Posterior vena cava (tissue), 2 donors: ENCODE measurements at places on chromosomes 5 and 9.

GRCh38 chr9:33197279-33198152, 30.4 kb upstream of the B4GALT1 start:
- no peak for DNase-seq

- DNase-seq, result no peak
These were observed 84.3 kb upstream of the BRINP1 start for GRCh38 chr9:119453490-119453911.

- no peak for DNase-seq
These were observed 234.3 kb downstream of the TLE4 start for GRCh38 chr9:79806086-79806485.

GRCh38 chr9:128205296-128205944, 2.2 kb downstream of the DNM1 start:
- no peak for DNase-seq

DNA sequence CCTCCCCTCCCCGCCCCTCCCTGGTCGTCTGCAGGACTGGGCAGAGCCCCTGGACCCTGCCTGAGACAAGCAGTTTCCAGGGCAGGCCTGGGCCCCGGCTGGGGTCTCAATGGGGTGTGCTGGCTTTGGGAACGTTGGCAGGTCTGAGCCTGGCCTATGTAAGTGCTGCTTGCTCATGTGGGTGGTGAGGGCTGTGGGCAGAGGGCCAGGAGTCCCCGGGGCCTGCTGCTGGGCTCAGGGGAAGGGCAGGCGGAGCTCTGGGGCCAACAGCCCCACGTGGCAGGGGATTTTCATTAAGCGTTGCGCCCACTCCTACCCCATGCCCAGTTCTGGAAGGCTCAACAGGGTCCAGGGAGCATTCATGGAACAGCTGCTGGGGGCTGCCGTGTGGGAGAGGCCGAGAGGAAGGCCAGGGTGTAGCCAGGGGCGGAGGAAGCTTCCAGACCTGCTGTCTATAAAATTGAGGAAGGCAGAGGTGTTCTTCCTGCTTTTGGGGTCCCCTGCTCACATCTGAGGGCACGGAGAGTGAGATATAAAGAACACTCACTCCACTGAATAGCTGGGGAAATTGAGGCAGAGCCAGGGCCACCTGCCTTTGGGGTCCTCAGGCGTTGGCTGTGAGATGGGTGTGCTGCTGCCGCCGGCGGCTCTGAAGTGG, 32.5 kb downstream of the RXRA start:
- DNase-seq, result no peak

DNA sequence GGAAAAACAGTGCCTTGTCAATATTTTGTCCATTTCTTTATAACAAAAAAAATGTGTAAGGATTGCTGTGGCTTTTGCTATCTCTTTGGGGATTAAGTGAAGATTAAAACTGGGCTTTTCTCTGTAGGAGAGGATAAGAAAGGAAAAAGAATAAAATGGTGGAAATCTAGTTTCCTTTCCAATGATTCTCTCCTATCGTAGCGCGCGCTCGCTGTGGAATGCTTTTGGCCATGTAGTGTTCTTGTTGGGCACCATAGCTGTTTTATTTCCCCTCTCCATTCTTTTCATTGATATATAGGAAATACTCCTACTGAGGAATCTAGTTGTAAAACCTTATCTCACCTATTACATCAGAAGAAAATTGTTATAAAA, 1.5 kb downstream of the STXBP1 start:
- no peak for DNase-seq

DNA sequence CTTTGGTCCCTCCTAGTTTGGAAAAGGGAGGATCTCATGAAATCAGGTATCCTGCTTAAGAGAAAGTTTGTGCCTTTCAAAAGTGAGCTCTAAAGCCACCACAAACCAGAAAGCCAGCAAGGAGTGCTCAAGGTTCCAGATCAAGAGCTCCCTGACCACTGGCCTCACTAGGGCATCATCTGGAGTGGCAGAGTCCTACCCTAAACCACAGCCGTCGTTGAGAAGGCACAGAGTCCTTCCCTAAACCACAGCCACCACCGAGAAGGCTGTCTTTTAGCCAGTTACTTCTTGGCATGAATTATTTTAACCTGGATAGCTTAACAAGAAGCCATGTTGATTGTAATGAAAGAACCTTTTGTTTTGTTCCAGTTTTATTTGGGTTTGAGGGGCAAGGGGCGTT, 102.9 kb downstream of the FRMD3 start:
- DNase-seq, result no peak

- no peak for DNase-seq
These were observed 133.2 kb upstream of the MARCHF11 start for GRCh38 chr5:16312785-16313184.

GRCh38 chr9:83424831-83425230, 113.4 kb downstream of the FRMD3 start:
- DNase-seq, result no peak

- no peak for DNase-seq
These were observed 1150.6 kb downstream of the DTWD2 start for GRCh38 chr5:117837786-117838185.

GRCh38 chr9:13728917-13729811, 449.7 kb upstream of the MPDZ start:
- no peak for DNase-seq

- no peak for DNase-seq
These were observed 95.8 kb upstream of the NR4A3 start for GRCh38 chr9:99725852-99726251.

DNA sequence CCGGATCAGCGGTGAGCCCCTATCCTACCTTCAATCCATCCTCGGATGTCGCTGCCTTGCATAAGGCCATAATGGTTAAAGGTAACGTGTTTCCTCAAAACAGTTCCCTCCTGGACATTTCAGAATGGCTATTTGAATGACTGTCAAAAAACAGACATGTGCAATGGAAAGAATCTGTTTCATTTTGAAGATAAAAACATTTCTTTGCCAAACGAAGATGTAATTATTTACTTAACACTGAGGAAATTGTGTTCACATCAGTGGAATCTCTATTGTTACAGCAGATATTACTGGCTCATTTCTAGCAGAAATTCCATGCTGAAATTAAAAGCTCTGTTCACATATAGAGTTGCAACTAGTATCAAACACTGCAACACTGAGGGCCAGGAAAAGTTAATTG, 7.1 kb downstream of the ANXA1 start:
- DNase-seq, result no peak

- peak; percentile 89 for DNase-seq
These were observed 140.8 kb upstream of the OTULINL start for GRCh38 chr5:14440582-14441431.

DNA sequence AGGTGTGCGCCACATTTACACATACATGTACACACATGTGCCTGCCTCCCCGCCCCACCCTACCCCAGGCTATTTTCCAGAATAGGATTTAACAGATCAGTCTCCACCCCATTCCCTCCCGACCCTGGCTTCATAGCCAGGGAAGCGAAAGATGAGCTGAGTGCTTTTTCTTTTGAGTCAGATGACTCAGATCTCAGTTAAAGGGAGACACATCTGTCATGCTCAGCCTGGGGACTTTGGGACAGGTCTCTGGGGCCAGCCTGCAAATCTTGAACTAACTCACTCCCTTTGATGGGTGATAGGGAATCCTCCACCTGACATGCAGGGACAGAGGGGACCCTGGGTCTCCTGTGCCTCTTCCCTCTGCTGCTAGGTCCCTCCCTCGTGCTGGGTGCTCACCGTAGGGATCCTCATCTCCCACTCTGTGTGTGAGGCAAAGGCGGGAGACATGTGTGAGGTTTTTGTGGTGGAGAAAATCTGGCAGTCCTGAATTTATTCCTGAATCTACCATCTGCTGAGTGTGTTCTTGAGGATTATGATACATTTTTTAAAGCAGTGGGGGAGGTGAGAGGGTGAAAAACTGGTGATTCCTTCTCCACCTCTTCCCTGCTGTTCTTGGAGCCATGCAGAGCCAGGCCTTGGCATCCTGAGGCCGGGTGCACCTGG, 37.7 kb downstream of the NEUROG1 start:
- DNase-seq, result no peak

- DNase-seq, result no peak
These were observed 12.6 kb upstream of the TNIP1 start for GRCh38 chr5:151093476-151093889.

DNA sequence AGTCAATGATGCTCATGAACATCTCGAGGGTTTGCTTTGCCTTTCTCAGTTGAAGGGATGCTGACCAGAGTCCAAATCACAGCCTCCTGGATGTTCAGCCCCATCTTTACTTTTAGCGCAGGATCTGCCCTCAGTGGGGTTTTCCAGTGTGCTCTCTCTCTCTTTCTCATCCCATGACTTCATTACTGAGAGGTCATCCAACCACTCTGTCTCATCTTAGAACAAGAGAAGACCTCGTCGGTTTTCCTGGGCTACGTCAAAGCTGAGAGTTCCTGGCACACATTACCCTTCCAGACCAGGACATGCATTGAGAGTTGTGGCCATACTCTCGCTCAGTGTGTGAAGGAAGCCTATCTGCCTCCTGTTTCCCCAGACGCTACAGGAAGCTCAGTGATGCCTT, 47.3 kb downstream of the C9orf152 start:
- DNase-seq, result no peak

DNA sequence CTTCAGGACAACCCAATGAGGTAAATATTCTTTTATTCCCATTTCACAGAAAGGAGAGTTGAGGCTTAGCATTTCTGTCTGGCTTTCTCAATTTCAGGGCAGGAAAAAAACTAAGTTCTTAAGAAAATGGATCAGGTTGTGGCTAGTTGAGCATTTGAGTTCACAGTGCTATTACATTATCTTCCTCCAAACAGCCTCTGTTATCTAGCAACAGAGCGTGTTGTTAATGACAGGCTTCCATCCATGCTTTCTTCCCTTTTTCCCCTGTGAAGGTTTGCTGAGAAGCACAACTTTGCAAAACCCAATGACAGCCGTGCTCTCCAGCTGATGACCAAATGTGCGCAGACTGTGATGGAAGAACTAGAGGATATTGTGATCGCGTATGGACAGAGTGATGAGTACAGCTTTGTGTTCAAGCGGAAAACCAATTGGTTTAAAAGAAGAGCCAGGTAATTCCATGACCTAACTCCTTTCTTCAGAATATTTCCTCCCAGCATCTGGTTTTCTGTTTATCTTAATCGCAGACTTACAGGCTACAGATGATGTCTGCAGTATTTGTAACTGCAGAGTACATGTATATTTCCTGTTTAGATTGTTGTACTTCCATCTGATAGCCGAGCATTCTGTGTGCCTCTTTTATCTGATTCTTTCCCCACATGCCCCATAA, 1.5 kb downstream of the THG1L start:
- no peak for DNase-seq

GRCh38 chr9:38032266-38033110, 36.5 kb downstream of the SHB start:
- DNase-seq, result no peak

- DNase-seq, result no peak
These were observed 214.6 kb upstream of the C9orf72 start for GRCh38 chr9:27787891-27788290.

GRCh38 chr5:137831526-137831925, 36.1 kb upstream of the MYOT start:
- DNase-seq, result no peak

DNA sequence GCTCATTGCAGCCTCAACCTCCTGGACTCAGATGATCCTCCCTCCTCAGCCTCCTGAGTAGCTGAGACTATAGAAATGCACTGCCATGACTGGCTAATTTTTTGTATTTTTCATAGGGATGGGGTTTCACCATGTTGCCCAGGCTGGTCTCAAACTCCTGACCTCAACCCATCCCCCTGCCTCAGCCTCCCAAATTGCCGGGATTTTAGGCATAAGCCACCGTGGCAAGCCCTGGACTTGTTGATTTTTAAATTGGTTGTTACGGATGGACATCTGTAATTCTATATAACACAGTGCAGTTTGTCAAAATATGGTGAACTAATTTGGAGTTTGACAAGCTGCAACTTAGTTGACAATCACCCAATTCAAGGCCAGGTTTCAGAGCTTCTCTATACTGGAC, 22.7 kb downstream of the SNX18 start:
- DNase-seq, result no peak

GRCh38 chr5:54024466-54024865, 285.9 kb downstream of the ARL15 start:
- no peak for DNase-seq

GRCh38 chr5:174943785-174944184, 219.4 kb downstream of the MSX2 start:
- no peak for DNase-seq

DNA sequence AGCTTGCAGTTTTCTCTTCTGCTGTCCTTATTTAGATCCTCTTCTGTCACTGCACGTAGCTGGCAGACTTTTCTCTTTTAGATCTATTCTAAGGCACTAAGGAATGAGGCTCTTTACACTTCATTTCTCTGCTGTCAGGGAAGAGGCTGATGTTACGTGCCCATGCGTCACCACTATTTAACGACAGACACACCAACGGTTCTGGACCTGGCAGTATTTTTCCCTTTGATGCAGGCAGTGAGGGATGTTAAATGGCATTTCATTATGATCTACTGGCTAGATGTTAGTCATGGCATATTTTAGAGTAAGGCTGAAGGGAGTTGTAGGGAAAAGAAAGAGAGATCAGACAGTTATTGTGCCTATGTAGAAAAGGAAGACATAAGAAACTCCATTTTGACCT, 8.2 kb upstream of the CRHBP start:
- no peak for DNase-seq

DNA sequence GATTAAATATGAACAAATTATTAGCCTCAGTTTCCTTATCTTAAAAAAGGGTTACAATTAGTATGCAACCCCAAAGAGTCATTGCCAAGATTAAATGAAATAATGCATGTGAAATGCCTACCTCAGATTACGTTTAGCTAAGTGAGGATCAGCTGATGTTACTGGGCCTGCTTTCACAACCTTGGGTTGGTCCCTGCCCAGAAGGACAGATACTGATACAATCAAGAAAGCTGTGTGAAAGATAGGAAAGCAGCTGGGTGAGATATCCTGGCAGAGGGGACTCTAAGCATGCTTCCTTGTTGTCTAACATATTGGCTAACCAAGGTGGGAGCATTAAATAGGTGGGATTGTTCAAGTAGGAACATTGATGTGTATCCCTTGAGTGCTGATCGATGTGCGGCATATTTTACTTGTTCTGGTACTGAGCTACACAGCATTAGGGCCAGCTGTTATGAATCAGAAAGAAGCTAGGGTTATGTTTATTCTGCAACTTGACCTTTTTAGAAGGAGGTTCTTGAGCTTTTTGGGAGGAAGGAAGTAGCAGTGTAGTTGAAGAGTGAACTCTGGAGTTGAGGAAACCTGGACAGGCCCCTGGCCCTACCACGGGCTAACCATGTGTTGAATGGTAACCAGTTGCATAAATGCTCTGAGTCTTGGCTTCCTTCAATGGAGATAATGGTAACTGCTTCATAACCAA, 28.9 kb downstream of the SNX24 start:
- no peak for DNase-seq

DNA sequence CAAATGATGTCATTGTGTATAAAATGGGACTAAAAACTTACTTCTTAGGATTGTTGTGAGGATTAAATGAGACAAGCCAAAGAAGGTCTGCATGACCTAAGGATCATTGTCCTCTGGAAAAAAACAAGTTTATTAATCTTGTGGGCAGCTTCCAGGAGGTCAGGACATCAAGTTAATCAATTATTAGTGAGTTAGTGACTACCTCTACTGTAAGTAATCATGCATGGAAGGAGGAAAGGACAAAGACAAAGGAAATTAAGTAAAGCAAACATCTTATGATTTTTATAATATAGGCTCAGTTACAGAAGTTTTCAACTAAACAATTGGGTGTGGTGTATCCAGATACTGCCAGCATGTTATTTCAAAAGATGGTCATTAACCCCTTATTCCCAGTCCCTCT, 129.3 kb upstream of the TUT7 start:
- no peak for DNase-seq
